ENCODE measurements at places on chromosomes 2 and 18.

GRCh38 chr2:24075259-24075658 lies 867 bp downstream of the SF3B6 start:
- no peak for DNase-seq

DNA sequence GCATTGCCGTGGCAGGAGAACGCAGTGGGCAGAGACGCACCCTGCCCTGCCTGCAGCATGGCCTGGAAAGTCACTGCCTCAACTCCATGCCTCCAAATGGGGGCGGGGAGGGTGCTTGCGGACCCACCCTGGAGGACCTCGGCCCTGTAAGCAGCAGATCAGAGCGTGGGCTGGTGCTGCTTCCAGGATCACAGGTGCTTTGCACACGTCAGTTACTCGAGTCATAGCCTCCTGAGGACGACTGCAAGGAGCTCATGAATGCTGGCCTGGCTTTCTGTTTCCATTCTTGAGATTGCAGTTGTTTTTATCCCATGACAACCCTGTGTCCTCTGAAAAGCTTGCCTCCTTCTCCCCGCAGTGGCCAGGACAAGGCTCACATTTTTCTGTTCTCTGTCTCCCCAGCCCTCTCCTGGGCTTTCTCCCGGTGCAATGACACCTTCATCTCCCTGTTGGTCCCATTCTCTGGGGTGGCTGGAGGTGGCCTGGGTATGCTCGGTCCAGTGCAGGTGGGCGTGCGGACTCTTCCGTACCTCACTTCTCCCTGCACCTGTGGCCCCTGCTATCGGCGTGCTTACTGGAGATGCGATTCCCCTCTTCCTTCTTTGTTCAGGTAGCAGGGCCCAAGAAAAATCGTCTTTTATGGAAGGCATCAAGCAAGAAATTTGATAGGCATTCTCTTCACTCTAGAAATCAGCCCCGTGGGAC lies 208.0 kb downstream of the GBX2 start:
- no peak for DNase-seq

GRCh38 chr2:53033411-53033810 lies 734.2 kb upstream of the CHAC2 start:
- DNase-seq: no peak

GRCh38 chr2:111712361-111712760 lies 171.6 kb downstream of the ANAPC1 start:
- no peak for DNase-seq

DNA sequence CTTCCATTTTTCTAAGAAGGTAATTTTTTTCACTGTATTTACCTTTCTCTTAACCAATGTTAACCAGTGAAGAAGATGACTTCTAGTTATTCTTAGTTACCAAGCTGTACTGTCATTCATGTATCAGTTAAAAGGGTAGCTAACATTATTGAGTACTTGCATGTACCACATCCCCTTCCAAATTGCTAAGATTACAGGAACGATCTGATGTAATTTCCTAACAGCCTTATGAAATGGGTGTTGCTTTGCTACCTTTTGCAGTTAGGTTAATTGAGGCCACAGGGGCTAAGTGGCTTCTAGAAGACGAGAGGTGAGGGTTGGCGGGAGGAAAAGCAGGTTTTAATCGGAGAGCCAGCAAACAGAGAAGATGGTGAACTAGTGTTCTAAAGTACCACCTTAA lies 1.8 kb upstream of the SULT6B1 start:
- no peak for DNase-seq

- DNase-seq: no peak
Observed at GRCh38 chr18:13500227-13500865, 226.0 kb downstream of the FAM210A start.

DNA sequence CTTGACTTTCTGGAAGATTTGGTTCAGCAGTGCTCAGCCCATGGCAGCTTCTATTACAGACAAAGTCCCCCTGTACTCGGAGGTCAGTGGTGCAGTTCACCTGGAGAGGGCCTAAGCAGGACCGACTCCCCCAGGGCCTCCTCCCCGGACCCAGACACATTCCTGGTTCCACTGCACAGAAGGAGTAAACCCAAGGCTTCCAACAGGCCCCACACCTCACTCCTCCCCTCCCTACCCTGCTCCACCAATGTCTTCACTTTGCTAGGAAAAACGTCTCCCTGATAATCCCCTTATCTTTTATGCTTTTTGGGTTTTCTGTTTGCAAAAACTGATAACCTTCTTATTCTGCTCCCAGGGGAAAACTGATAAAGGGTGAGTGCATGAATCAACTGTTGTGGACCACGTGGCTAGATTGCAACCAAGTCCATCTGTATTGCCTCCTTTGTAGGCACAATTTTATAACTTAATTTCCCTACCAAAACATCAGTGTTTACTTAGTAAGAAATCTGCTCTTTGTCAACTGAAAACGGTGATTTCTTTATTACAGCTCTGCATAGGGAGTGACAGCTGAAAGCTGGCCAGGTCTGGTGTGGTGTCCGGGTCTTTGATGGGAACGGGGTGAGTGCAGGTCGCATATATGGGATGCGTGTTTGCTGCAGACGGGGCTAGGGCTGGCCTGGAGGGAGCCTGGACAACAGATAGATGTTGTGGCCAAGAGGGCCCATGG lies 202.5 kb downstream of the GLI2 start:
- no peak for DNase-seq

GRCh38 chr2:185404578-185404977 lies 334.0 kb upstream of the FSIP2 start:
- no peak for DNase-seq

DNA sequence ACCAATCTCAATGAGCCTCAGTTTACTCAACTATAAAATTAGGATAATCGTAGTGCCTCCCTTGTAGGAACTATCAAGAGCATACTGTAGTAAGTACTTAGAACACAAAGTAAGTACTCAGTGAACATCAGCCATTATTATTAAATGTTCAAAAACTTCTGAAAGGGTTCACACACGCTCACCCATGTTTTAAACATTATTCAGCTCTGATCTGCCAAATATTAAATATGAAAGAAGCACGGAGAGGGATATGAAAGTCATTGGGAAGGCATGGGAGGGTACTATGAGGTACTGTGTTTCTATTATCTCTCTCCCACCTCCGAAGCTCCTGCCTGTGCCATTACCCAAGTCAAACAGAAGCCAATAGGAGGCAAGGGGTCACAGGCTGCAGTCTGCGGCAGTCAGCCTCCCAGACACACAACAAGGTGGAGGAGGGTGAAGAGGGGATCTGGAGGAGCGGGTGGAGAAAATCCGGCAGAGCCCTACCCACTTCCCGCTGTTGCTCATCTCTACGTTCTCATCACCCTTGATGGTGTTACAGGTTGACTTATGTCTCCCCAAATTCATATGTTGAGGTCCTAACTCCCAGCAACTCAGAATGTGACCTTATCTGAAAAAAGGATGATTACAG lies 2.0 kb upstream of the TBC1D8 start:
- DNase-seq: no peak

GRCh38 chr2:65388051-65388531 lies 44.3 kb downstream of the SPRED2 start:
- DNase-seq: no peak

DNA sequence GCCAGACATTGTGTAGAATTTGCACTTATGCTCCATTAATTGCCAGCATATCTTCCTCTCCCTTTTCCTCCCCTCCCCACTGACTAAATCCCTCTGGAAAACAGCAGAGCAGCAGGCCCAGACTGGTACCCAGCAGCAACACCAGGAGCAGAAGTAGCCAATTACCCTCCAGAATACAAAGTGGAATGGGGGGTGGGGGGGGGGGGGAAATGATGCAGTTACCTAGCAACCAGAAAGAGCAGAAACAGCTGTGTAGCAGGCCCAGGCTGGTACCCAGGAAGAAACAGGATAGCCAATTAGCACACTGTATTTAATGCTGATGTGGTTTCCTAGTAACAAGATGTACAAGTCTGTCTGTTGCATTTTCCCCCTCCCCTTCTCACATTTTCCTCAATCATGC lies 52.3 kb downstream of the KLF7 start:
- DNase-seq: no peak

- DNase-seq: no peak
Observed at GRCh38 chr18:23593720-23594119, 7.4 kb upstream of the NPC1 start.

DNA sequence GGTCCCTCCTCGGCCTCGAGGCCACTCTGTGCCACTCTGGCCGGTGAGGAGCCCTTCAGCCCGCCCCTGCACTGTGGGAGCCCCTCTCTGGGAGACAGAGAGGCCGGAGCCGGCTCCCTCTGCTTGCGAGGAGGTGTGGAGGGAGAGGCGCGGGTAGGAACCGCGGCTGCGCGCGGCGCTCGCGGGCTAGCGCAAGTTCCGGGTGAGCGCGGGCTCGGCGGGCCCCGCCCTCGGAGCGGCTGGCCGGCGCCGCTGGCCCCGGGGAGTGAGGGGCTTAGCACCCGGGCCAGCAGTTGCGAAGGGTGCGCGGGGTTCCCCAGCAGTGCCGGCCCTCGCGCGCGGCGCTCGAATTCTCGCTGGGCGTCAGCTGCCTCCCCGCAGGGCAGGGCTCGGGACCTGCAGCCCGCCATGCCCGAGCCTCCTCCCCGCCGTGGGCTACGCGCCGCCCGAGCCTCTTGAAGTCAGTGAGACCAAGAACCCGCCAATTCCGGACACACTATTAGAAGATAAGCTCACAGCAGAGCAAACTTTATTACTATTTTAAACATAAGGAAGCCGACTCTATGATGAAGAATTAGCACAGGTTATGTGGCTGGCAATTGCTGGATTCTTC lies 825.8 kb upstream of the FANCL start:
- DNase-seq: no peak

DNA sequence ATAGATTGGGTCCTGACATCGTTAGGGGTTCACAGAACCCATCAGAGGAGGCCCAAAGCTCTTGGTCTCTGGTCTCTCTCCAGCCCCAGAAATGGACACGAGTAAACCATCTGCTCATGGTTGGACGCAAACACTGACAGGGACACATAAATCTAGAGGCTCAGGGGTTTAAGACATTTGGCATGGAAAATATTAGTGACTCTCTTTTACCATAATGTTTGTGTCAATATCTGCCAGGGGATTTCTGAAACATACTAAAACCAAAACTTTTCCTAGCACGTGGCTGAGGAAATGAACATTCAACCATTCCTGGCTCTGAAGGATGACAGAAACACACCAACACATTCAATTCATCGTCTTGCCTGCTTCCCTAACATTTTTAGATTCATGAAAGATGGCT lies 226.2 kb downstream of the SP3 start:
- DNase-seq: no peak

DNA sequence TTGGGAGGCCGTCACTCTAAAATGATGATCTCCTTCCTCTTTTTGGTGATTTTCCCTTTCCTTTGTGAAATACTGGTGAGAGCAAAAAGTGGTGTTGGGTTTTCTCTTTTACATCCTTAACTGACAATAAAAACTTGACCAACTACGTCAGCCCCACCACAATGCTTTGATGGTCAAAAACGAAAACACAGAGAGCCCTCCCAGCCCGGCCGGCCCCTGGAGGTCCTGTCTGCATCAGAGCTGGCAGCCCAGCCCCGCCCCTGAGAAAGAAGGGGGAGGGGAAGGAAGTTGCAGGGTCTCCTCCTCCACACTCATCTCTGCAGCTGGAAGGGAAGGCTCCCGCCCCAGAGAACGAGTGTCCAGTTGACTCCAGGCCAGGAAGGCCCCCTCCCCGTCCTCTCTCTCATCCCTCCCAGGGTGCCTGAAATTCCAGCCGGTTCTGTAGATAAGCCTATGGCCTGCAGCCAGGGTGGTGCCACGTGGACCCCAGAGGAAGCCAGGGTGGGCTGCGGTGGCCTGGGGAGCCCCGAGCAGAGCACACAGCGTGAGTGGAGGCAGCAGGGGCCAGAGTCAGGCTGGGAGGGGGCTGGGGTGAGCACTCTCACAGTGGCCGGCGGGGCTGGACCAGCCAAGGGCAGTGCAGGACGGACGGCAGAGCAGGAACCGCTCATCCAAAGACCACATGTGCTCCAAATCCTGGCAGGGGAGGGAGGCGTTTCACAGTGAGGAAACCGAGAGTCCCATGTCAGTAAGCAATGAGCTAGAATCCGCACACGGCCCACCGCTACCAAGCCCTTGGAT lies 19.8 kb downstream of the BIN1 start:
- peak; percentile 69 for DNase-seq

GRCh38 chr2:30204281-30204680 lies 27.1 kb upstream of the LBH start:
- no peak for DNase-seq

DNA sequence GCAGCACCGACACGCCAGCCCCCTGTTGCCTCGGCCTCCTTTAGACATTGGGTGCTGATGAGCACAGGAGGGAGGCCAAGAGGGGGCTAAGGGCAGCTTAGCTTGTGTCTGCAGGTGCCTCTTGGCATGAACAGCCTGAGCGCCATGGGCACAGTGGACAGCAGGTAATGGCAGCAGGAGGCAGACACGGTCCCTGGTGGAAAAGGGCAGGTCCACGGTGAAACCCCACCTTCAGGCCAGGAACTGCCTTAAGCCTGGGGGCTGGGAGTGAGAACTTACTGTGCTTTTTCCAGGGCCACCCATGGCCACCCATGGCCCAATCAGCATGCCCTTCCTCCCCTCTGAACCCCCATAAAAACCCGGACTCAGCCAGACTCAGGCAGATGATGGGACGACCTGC lies 633.4 kb upstream of the TMEFF2 start:
- no peak for DNase-seq

DNA sequence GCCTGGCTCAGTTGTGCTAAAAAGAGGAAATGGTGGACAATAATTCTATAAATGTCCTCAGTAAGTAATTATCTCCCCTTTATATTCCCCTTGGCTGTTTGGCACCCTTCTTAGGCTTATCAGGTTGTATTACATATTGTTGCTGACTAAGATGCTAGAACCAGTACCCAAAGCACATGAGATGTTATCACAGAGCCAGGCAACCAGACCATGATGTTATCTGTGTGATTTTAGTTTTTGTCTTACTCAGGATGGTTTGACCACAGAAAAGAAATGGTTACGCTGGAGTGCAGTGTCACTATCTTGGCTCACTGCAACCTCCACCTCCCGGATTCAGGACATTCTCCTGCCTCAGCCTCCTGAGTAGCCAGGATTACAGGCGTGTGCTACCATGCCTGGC lies 15.2 kb downstream of the R3HDM1 start:
- DNase-seq: no peak

DNA sequence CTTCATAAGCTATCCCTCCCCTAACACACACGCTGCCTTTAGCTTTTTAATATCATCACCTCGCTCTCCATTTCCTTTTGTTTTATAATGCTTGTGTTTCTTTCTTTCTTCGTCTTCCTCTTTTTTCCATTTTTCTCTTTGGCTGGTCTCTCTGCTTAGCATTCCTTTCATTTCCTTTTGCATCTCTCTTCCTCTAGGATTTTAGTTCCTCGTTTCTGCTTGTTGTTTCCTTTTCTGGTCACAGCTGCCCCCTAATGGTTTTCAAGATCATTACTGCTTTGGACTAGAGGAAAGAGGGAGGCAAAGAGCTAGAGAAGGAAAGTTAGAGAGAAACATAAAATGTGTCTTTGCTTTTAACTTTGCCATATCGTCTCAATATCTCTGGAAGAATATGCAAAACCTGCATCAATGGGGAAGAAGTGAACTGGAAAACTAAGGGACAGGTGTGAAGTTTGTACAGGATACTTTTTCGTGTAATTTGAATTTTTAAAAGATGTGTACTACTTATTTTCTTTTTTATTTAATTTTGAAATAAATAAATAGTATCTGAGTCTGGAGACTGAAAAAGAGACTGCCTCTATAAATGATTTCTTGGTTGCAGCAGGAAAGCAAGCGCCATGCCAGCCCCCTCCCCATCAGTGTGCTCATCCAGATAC lies 6.3 kb upstream of the NRP2 start:
- no peak for DNase-seq
